ENCODE measurements at places on chromosomes 3 and 15.

GRCh38 chr3:13242364-13242737 is 169.1 kb upstream of the IQSEC1 start:
- H3K4me3 ChIP-seq = no peak overlapping the region
- H3K36me3 ChIP-seq = no peaks in the 10 kb centered on the region
- DNase-seq = no peak
- H3K27ac ChIP-seq = no peak overlapping the region

- peaks cover 16% of the 10 kb centered on the region for H3K36me3 ChIP-seq
- H3K4me3 ChIP-seq = no peak overlapping the region
- H3K27me3 ChIP-seq = peaks cover 4% of the 10 kb centered on the region
- no peak for DNase-seq
- peak overlapping the region; percentile 3 for H3K27ac ChIP-seq
Measured at GRCh38 chr15:40756938-40757337, 1.9 kb upstream of the RMDN3 start.

DNA sequence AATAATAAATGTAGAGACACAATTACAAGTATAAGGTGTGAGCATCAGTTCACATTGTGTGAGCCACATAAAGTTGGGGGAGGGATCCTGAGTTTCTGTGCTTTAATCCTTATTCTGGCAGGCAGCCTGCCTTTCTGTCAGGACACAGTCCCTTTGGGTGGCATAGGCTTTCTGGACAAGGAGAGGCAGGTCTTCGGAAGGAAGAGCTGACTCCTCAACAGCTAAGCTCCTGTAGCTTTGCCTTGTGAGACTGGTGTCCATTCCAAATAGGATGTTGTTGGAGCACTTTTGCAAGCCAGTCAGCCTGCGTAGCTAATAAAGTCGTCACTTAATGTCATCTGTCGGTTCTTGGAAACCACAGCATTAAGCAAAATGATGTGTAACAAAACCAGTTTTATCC is 151.9 kb upstream of the MCTP2 start:
- H3K36me3 ChIP-seq = no peaks in the 10 kb centered on the region
- H3K27me3 ChIP-seq = peaks cover 3% of the 10 kb centered on the region
- DNase-seq = no peak
- no peak overlapping the region for H3K4me3 ChIP-seq
- no peak overlapping the region for H3K27ac ChIP-seq

DNA sequence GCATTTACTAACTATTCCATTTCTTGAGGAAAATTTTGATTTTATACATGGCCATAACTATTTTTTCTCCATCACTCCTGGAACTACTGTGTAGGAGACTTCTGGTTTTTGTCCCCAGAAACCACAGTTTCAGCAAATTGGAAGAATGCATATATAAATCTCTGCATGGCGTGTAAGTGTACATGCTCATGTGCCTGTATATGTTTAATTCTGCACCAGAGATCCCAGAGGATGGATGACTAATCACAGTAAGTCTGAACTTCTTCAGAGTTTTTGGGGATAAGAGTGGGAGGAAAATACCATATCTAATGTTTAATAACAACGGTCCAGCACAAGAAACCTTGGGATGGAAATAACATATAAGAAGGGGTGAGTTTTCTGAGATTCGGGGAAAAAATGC is 10.9 kb upstream of the COL6A6 start:
- H3K4me3 ChIP-seq = no peak overlapping the region
- no peaks in the 10 kb centered on the region for H3K36me3 ChIP-seq
- H3K27me3 ChIP-seq = peaks cover 5% of the 10 kb centered on the region

- no peaks in the 10 kb centered on the region for H3K36me3 ChIP-seq
- no peak for DNase-seq
- H3K4me3 ChIP-seq = no peak overlapping the region
- H3K4me1 ChIP-seq = no peaks in the 10 kb centered on the region
- peaks cover 2% of the 10 kb centered on the region for H3K27me3 ChIP-seq
Measured at GRCh38 chr3:146636881-146637280, 31.7 kb upstream of the PLSCR5 start.

DNA sequence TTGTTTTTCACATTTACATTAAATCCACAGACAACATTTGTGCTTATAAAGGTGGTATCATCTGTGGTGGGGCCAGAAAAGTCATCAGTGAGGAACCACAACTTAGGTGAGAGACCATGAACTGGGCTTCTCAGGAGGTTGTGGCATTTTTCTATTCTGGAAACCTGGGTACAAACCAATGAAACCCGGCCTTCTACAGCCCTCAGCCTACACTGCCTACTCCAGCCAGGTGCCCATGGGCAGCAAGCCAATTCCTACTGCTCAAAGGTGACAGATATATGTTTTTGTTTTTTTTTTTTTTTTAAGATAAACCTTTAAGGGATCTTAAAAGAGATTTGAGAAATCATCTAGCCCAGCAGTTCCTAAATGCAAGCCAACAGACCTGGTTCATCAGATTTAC is 20.3 kb downstream of the SPG21 start:
- no peaks in the 10 kb centered on the region for H3K27me3 ChIP-seq
- H3K36me3 ChIP-seq = peaks cover 27% of the 10 kb centered on the region
- DNase-seq = peak; percentile 6
- no peak overlapping the region for H3K4me3 ChIP-seq

GRCh38 chr15:94335616-94336015 is 104.3 kb downstream of the MCTP2 start:
- no peak overlapping the region for H3K4me3 ChIP-seq
- H3K27me3 ChIP-seq = no peaks in the 10 kb centered on the region
- no peak for DNase-seq
- peaks cover under 1% of the 10 kb centered on the region for H3K36me3 ChIP-seq
- no peaks in the 10 kb centered on the region for H3K4me1 ChIP-seq
- H3K27ac ChIP-seq = no peak overlapping the region

All from activated CD8-positive, alpha-beta T cell treated with anti-CD3 and anti-CD28 coated beads, Interleukin-2, amount 10 ng/mL, durations not matched to agents 7 days and 5 days (primary cell).